Hepatocyte (in vitro differentiated cells): ENCODE measurements at places on chromosomes 2 and 18. TPM values are rescaled to one million over a fixed set of nuclear protein-coding genes. Genes with fewer than 3 reads are reported as not detected.

The SKOR2 gene
- not detected in 2 replicates for total RNA-seq

DNA sequence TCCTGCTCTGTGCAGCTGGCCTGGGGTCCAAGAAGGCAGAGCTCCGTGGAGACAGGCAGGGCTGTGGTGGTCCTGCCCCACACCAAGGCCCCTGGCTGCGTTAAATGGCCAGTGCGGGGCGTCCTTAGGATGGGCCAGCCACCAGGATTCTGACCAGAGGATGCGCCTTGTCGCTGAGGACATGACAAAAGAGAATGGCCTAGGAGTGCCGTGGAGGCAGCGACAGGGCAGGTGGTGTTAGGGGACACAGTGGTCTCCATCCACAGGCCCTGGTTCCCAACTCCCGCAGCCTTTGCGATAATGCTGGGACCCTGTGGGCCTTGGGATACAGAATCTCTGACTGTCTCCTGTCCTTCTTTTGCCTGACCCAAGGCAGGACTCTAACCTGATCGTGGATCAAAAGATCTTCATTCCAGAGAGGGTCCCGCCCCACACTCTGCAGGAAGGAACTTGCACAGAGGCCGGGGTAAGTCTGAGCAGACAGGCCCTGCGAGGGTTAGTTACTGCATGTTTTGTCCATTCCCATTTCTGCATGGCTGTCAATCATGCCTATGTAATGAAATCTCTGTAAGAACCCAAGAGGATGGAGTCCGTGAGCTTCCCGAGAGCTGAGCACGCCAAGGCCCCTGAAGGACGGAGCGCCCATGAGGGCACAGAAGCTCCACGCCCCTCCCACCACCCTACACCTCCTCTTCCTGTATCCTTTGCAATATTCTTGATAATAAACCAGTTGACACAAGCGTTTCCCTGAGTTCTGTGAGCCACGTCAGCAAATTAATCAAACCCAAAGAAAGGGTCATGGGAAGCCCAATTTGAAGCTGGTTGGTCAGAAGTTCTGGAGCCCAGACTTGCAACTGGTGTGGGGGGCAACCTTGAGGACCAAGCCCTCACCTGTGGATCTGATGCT, 251.5 kb upstream of the SALL3 start:
- no peak for DNase-seq

DNA sequence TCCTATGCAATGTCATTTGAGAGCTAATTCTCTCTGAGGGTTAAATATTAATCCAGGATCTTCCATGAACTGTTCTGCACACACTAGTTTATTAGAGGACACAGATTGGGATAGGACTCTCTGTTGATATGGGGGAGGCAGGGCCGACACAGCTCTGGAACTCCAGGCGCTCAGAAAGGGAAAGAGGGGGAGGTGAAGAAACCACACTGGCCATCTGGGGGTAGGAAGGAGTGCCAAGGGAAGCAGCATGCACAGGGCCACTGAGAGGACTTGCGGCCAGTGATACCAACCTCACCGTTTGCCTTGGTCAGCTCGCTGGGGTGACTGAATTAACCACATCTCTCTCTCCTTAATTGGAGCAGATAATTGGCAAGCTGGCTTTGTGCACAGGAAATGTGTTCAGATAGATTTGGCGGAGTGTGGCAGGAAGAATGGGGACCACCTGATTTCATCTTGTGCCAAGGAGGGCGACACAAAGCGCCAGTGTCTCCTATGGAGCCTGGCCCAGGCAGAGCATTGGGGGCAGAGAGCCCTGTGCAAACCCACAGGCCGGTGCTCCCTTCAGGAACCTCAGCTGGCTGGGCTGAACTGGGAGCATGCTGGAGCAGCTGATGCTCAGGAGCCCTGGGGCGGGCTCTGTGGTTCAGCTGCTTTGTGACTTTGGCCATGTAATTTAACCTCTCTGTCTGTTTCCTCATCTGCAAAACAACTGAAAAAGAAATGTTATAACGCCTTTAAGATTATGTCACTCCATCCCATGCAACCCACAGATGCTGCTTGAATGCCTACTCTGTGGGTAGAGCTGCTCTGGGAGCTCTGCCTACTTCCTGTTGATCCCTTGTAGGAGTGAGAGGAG, 114.7 kb upstream of the STON1 start:
- no peak for DNase-seq

GRCh38 chr2:237772513-237772912, 26.1 kb upstream of the RBM44 start:
- no peak for DNase-seq

GRCh38 chr2:26913606-26913998, 56.8 kb upstream of the MAPRE3 start:
- DNase-seq, result peak; percentile 26
